G401 (cell line): ENCODE measurements at places on chromosomes 12 and 14.

DNA sequence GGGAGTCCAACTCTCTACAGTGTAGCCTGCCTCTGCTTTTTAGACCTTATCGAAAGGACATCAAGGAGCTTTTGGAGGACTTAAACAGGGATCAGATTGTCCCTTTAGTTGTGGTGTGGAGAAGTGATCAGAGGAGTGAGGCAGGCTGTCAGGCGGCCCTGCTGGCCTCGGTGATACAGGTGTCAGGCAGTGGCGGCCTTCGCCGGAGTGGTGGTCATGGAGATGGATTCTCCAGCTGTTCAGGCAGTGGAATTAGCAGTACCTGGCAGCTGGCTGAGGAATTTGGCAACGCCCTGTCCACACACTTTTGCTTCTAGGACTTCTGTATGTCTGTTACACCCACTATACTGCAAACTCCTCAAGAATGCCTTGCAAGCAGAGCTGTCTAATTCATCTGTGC is 4.2 kb upstream of the CLMN start:
- no peak for DNase-seq

DNA sequence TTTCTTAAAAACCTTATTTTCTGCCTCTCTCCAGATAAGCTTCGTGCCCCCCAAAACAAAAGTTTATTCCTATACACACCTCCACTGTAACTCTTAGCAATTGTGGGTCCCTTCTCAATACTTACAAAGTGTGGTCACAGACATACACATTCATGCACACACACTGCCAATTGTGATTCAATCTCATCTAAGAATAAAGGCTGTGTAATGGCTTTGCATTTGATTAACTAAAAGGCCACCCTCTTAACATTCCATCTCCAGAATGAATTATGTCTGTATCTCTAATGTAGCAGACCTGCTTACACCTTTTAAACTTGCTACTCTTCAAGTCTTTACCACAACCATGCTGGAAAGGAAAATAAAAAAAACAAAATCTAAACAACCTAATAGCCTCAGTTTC is 49.5 kb downstream of the MYF5 start:
- no peak for DNase-seq

- DNase-seq = no peak
Observed at GRCh38 chr12:29155079-29155478, 6.0 kb downstream of the FAR2 start.

DNA sequence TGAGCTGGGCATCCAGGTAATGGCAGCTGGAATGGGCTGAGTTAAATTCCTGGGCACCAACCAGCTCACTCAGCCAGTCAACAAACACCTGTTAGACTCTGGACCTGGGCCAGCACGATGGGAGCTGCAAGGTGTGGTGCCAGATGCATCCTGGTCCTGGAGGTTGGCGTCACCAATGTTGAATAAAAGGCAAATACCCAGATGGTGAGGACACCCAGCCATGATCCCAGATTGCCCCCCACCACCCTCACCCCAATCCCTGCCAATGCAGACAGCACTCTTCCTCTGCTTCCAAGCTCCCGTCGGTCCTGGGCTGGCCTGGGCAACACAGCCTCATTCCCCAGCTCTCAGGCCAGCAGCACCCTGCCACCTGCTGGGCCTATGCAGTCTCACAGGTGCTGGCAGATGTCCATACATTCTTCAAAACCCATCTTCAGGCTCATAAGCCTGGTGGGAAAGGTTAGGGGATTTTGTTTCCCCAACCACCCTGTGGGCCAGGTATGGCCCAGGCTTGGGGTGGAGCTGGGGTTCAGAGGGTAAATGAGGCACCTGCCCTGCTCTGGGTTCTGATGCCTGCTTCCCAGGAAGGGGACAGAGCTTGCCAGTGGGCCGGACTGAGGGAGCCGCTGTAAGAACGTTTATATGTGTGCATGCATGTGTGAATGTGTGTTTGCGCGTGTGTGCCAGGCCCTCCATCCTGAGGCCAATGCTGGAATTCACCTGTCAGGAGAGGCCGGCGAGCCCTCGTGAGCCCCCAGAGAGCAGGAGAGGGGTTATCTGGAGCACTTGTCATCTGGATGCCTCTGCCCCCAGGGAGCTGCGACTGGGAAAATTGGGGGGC is 58.0 kb downstream of the LGMN start:
- no peak for DNase-seq

- DNase-seq = no peak
Observed at GRCh38 chr12:88383405-88383804, 196.9 kb downstream of the KITLG start.

DNA sequence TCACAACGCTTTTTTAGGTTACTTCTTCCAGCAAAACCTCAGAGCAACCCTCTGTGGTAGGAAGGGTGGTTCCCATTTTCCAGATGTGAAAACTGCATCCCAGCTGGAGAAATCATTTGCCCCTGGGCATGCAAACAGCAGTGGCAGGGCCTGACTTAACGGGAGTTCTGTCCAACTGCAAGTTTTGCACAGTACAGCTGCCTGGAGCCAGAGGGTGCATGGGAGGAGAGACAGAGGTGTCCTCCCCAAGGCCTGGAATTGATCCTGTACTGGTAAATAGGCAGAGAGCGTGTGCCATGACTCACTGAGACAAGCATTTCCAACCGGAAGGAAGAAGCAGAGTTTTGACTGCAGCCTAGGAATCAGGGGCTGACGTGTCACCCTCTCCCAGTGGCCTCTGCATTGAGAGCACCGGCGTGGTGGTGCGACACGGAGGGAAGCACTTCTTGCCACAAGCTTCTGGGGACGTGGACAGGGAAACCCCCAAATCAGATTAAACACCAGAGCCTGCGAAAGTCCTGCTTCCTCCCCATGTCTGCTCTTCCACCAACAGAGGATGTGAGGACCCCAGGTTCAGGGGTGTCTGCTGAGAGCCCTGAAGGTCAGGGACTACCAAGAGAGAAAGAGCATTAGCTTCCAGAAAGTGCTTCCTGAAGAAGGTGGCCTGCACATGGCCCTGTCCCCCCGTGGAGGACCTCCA is 19.0 kb upstream of the SERPINA4 start:
- DNase-seq = no peak

GRCh38 chr12:19298836-19299605 is 140.3 kb upstream of the AEBP2 start:
- peak; percentile 57 for DNase-seq

- DNase-seq = no peak
Observed at GRCh38 chr12:111025792-111026430, 105.5 kb upstream of the MYL2 start.

DNA sequence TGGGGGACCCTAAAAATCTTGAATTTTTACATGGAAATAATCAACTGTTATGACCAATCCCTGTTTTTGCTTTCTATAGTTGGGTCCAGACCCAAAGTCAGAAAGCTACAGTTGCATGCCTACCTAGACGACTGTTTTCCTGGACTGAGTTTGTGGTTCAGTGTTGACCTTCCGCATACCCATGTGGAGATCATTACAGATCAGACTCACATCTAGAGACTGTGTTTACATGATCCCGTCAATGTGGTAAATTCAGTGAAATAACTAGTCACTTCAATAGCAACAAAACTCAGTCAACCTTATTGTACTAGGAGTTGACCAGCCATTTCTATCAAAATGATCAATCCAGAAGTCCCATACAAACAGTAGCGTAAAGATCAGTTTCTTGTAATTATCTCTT is 257.6 kb downstream of the EGLN3 start:
- DNase-seq = no peak

- no peak for DNase-seq
Observed at GRCh38 chr12:131789638-131790037, 38.6 kb upstream of the MMP17 start.

DNA sequence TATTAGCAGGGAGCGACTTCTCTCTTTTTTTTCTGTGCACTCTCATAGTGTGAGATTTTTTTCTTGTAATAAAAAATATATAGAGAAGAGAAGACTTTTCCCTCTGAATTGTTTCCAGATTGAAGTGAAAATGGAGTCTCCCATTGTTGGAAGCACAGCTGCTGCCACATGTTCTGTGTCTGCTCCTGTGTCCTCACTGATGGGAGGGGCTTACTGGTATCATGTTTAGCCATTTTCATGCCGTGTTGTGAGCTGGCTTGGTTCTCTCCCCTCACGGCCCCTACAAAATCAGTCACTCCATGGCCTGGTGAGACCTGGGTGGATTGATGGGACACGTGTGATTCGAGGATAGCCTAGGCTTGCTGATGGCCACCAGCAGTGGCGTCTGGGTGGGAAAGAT is 379.7 kb upstream of the DDHD1 start:
- DNase-seq = no peak

- DNase-seq = no peak
Observed at GRCh38 chr14:90168425-90169105, 87.8 kb upstream of the PSMC1 start.

DNA sequence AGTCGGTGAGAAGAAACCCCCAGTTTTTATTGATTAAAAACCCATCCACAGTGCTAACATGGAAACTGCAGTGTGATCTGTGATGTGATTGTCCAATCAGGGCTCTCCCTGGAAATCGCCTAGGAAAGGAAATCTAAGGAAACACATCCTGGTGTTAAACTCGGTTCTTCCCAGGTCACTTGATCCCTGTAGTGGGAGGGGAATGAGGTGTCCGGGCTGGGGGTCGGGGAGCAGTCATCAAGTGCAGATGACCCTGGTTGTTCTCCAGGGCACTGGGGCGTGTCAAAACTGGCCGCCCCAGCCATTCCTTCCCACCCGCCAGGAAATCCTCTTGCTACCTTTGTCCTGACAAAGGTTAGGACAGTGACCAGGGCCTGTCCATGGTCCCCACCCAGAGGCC is 20.8 kb downstream of the RAB35 start:
- no peak for DNase-seq

DNA sequence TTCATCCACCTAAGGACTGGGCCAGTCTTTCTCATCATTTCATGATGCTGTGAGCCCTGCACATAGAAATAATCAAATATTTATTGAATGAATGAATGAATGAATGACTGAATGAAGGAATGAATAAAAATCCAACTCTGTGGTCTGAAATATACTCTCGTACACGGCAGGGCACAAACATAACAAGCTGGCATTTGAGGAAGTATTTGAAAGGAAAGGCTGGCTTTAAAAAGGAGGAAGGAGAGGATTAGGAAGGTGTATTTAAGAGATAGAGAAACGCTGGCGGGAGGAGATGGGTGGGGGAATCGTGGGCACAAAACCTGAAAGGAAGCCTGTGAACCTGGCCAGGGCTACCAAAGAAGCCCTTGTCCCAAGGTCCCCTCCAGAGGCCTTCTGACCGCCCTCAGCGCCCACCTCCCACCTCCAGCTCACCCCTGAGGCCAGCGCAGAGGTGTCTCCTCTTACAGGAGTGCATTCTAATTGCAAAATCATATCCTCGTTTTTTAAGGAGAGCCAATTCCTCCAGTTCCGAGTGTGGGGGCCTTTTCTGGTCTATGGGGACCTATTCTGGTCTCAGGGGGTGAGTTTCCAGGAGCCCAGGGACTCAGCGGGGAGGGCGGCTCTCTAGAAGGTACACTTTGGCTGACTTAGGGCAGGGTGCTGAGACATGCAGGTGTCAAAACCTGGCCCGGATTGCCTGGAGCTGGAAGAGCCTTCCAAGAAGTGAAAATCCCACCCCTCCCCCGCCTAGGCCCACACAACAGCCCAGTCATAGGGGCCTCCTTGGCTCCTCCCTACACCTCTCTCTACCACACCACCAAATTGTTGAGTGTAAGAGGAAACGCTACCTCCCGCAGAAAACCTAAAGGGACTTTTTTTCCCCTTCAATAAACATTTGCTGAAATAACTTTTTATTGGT is 8.7 kb upstream of the JDP2 start:
- no peak for DNase-seq

DNA sequence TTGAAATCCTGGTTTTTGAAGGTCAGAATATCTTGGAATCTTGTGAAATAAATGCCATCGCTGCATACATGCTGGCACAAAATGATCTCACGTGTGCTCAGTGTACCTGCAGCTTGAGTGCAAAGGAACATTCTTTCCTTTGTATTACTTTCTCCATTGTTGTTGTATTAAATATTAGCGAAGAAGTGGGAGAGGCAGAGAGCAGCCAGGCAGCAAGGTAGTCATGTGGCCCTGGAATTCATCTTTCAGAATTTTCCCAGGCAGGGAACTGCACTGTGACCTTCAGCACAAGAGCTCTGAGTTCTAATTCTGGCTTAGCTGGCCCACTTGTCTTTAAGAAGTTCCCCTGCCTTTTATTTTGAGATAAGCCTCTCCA is 145.5 kb downstream of the PRKCH start:
- no peak for DNase-seq
